ENCODE measurements at places on chromosomes 5 and 9.

- DNase-seq, result peak; percentile 57
Observed at GRCh38 chr5:62306896-62307689, 1.1 kb downstream of the KIF2A start.

DNA sequence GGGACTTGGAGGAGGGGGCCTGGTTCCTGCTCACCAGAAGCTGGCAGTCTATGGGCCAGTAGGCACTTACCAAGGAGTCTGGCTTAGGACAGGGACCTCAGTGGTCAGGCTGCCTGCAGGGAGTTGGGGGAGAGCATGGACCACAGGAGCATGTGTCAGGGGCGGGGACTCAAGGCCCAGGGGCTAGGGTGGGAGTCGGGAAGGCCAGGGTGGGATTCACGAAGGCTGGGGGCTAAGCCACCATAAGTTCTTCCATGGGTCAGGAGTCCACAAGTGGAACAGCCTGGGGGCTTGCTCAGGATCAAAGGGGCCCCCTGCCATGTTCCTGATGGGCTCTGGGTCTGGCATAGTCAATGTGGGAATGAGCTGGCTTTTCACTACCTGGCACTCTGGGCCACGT lies 11.5 kb upstream of the SLC25A48 start:
- DNase-seq, result no peak

DNA sequence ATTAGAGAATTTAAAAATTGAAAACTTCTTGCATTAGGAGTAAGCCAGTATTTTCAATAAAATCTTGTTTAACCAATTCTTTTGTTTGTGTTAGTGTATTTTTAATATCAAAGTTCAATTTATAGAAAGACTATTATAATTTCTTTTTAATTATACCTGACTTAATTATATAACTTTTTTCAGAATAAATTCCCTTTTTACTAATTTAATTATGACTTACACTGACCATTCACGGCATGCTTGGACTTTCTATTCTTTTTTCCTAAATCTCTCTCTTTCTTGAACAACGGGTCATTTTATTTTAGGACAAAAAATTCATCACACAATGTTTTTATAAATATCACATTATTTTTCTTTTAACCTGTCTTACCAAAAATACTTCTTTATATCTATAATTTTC lies 555.3 kb upstream of the PTGER4 start:
- DNase-seq, result peak; percentile 41

- DNase-seq, result no peak
Observed at GRCh38 chr9:27483576-27483975, 40.5 kb upstream of the IFNK start.

DNA sequence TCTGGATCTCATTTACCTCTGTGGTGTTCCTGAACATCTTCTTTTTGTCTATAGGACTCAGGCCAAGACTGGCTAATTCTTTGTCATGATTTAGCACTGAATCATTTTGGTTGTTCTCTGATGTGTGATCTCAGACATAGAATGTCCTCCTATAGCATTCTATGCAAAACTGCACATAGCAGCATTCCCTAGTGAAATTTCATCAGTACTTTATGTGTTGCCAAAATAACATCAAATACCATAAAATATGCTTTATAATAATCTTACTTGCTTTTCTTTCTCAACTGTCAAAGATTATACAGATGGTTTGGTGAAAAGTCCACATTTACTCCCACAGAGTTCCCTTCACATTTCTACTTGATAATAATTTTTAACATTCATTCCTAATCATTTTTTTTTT lies 115.7 kb upstream of the MPDZ start:
- no peak for DNase-seq

GRCh38 chr9:131062969-131063368 lies 33.4 kb upstream of the AIF1L start:
- DNase-seq, result no peak

DNA sequence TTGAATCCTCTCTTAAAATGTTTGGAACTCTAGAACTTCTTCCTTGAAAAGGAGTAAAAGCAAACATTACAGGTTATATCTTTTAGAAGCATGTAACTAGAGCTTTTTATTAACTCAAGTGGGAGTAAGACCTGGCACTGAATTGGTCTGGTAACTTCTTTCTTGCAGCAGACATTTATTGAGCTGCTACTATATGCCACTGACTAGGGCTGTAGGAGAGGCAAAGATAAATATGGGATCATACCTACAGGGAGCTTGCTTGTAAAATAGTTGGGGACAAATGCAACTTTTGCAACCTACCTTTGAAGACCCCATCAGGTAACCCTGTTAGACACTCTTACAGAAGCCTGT lies 231.9 kb upstream of the TUT7 start:
- DNase-seq, result no peak

DNA sequence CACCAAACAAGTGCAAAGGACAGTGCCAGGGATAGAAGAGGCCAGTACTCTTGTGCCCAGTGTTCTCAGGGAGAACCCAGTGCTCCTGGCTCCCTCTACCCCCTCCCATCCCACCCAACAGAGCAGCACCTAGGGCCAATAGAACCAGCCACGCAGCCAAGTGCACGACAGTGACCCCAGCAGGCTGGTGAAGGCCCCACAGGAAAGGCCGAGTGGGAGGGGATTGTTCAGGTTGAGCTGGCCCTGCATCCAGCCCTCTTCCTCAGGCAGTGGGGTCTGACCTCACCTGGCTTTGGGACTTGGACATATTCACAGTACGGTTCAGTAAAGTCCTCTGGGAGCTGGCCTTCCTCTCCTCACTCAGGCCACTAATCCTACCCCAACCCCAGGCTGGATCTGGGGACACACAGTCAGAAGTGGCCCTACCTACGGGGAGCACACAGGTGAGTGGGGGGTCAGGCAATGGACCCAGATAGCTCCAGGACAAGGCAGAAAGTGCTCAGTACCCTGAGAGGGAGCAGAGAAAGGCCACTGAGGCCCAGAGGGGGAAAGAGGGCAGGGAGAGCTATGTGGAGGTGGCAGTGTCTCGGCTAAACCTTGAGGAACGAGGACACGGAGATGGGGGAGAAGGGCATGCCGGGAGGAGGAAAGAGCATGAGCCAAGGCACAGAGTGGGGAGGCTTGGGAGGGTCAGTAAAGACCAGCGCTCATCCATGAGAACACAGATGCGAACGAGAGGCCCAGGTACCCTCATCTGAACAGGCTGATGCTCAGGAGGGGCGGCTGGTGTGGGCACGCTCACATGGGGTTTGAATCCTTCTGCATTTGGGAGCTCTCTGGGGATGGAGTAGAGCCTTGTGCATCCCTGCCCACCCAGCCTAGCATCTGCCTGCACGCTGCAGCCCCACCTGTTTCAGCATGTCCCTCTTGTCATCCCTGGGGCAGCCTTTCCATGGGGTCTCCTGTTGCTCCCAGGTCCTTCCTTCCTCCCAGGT lies 25.6 kb downstream of the POLR1E start:
- no peak for DNase-seq

GRCh38 chr9:81686614-81687520 lies 2.5 kb downstream of the TLE1 start:
- DNase-seq, result peak; percentile 56

- no peak for DNase-seq
Observed at GRCh38 chr9:112530751-112531205, 44.2 kb downstream of the KIAA1958 start.

- no peak for DNase-seq
Observed at GRCh38 chr5:66830636-66831035, 234.4 kb downstream of the MAST4 start.

GRCh38 chr5:68219161-68219816 lies 3.7 kb downstream of the PIK3R1 start:
- DNase-seq, result no peak

GRCh38 chr5:114317751-114318150 lies 44.1 kb upstream of the KCNN2 start:
- no peak for DNase-seq

DNA sequence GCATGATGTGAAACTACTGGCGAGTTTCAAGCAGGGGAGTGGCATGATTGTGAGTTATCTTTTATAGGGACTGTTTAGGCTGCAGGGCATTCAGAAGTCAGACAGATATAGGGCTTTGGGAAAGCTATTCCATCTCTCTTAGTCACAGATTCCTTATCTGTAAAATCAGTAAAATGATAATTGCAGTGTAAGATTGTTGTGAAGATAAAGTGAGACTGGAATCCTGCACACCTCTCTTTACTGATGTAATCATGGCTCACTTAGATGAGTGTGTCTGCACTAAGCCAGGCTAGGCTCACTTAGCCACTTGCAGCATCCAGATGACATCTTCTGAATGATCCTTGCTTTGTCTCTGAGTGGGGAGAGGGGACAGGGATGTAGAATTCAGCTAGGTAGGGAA lies 81.8 kb upstream of the MAMDC2 start:
- no peak for DNase-seq

DNA sequence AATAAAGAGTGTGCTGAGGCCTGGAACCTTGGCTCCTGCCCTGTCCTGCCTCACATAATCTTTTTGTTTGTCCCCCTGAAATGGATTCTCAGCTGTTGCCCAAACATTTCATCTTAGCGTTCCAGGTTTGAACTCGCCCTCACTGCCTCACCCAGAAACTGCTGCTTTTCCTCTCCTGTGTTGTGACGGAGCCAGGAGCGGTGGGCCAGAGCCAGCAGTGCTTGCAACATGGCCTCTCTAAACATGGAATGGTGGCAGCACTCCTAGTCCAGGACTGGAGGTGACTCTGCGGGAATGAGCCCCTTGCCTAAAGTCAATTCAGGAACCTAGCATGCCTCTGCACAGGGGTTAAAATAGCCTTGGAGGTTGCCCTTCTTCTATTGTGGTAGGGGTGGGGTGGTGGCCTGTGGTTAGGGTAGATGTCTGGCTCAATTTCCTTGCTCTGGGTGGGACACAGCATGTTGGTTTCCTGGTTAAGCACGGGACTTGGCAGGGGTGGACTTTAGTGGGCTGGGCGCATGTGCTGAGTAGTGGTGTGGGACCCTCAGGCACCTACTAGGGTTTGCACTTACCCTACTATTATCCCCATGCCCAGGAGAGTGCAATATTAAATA lies 101.6 kb downstream of the SLC25A46 start:
- DNase-seq, result no peak

DNA sequence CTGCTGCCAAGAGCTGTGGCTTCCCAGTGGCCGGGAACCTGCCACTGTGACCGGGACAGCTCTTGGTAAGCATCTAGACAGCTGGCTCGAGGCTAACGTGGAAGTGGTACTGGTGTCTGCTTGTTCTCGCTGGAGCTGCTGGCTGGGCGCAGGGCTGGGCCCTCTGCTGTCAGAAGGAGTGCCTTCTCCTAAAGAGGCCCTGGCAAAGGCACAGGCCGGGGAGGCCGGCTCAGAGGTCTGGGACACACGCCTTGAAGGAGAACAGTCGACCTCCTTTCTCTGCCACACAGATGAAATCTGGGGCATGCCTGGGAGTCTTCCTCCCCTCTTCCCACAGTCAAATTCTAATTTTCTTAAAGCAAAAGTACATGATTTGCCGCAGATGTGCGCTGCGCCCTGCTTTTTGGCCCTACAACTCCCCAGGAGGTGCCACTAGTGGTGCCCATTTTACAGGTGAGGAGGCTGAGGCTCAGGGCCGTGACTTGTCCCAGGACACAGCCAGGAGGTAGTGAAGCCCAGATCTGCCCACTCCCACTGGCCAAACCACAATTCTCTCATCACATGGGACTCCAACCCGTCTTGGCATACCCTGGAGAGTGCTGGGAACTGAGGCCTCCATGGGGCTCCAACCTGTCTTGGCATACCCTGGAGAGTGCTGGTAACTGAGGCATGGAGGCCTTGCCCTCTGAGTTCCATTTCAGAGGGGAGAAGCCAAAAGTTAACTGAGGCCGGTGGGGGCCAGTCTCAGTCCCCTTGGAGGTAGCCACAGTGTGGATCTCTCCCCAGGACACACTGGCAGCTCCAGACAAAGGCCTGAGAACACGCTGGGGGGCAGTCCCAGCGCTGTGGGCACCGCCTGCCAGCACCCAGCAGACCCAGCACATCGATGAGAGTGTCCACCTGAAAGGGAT lies 12.0 kb upstream of the RXRA start:
- DNase-seq, result no peak

GRCh38 chr5:164057121-164057520 lies 551.7 kb downstream of the MAT2B start:
- no peak for DNase-seq

GRCh38 chr9:91415290-91415689 lies 8.3 kb downstream of the NFIL3 start:
- no peak for DNase-seq

- DNase-seq, result no peak
Observed at GRCh38 chr9:134158753-134159392, 5.5 kb downstream of the RNU6ATAC start.

GRCh38 chr9:4333787-4334186 lies 33.9 kb upstream of the GLIS3 start:
- DNase-seq, result no peak

- peak; percentile 86 for DNase-seq
Observed at GRCh38 chr9:95091601-95092261, 225.8 kb downstream of the FANCC start.

DNA sequence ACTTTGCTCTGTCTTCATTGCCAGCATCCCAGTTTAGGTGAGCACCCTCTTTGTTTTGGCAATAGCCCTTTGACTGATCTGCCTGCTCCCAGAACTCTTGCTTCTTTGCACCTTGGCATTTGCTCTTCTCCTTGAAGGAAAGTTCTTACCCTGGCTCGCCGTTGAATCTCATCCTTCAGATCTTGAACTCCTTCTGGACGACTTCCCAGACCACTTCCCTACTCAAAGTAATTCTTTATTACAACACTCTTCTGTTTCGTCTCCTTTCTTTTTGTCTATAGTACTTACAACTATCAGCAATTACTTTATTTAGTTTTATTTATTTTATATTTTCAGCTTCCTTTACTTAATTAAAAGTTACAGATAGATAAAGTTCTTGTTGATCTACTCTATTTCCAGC lies 1510.1 kb downstream of the MAT2B start:
- no peak for DNase-seq

- no peak for DNase-seq
Observed at GRCh38 chr9:121861501-121862180, 210.2 kb downstream of the DAB2IP start.

Measured in common myeloid progenitor, CD34-positive (primary cell).